ENCODE measurements at places on chromosomes 3 and 15. TPM values are rescaled to one million over a fixed set of nuclear protein-coding genes. Genes with fewer than 3 reads are reported as not detected.

- DNase-seq, result no peak
Measured at GRCh38 chr3:44981751-44982150, 5.7 kb downstream of the EXOSC7 start.

GRCh38 chr15:90497376-90497775 lies 32.3 kb upstream of the CRTC3 start:
- no peak for DNase-seq

DNA sequence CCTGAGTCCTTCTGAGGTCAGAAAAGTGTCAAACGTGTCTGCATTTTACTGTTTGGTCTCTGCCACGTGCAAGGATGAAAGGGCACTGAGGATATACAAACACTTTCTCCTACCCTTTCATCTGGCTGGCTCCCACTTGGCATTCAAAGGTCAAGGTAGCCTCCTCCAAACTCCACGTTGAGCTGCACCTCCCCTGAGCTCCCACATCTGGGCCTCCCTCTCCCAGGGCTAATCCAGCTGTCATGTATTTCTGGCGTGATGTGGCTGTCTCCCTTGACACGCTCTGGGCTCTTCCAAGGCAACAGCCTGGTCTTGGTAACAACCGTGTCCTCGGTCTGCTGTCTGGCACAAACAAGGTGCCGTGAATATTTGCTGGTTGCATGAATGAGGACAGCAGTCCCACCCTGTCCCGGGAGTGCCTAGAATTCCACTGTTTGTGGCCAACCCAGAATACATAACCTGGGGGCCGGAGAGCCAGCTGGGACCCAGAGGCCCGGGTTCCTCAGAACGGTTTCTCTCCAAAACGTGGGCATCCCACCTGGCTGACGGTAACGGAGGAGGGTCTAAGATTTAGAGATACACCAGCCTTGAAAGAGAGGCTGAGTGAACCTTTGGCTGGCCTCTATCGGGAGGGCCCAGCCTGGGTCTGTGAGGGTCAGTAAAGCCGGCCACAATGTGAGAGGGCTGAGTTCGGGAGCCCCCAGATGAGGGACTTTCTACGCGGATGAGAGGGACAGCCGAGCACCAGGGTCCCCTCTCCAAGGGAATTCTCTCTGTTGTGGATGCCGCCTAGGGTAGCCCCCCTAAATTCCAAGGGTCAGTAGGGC lies 767 bp downstream of the GLT8D1 start:
- DNase-seq, result peak; percentile 80

- no peak for DNase-seq
Measured at GRCh38 chr3:169659820-169660674, 3.5 kb downstream of the MECOM start.

GRCh38 chr3:45321607-45322391 lies 66.6 kb upstream of the LARS2 start:
- DNase-seq, result peak; percentile 15

- no peak for DNase-seq
Measured at GRCh38 chr3:82132210-82133069, 371.0 kb upstream of the GBE1 start.

- DNase-seq, result no peak
Measured at GRCh38 chr15:94086341-94086740, 145.0 kb upstream of the MCTP2 start.

GRCh38 chr15:44188795-44189194 lies 6.3 kb downstream of the FRMD5 start:
- DNase-seq, result no peak

DNA sequence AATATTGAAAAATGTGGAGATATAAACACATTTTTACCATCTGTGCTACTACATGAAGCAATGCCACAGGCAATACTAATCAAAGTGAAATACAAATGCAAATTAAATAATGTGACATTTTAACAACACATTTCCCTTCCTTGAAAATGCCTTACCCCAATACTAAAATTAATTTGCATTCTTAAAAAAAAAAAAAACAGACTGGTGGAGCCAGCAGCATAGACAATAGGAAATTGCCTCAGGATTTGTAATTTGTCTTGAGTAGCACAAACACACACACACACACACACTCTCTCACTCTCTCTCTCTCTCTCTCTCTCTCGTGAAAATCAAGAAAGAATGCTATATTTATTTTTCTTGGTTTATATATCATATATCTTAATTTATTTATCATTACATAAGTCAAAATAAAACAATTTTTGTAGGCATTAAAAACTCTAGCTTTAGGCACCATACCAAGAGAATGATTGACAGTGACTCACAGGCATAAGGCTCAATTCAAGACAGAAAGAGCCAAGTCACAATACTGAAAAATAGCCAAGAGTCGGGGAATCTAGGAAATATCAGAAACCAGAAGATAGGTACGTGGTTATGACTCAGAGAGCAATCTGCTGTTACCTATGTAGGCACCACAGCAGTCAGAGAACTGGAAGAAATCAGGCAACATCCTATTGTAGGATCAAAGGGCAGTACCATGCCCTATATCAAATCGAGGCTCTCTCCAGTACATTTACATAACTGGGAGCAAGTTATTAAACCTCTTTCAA lies 23.0 kb downstream of the SUCNR1 start:
- DNase-seq, result no peak

- DNase-seq, result no peak
Measured at GRCh38 chr3:16512435-16513140, 911 bp downstream of the RFTN1 start.

DNA sequence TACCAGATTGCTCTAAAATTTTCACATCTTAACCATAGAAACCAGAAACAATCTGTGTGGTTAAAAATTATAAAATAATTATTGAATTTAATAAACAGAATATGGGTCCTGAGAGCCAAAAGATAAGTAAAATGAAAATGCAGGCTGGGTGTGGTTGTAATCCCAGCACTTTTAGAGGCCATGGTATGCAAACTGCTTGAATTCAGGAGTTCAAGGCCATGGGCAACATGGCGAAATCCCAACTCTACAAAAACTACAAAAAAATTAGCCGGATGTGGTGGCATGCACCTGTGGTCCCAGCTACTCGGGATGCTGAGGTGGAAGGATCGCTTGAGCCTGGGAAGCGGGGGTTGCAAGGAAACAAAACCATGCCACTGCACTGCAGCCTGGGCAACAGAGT lies 236.1 kb downstream of the STAG1 start:
- DNase-seq, result no peak

DNA sequence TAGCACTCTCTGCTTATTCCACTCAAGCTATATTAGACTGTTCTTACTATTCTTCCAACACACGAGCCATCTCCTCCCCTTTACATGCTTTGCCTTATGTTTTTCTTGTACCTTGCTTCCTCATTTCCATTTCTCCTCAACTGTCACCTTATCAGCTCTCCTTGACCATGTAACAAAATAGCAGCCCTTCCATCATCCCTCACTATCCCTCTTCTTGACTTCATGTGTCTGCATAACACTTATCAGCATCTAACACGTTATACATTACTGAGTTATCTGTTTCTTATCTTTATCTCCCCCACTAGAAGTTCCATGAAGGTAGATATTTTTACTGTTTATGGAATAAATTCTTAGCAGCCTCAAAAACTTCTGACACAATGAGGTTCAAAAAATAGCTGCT lies 45.3 kb downstream of the TRPM7 start:
- no peak for DNase-seq

- DNase-seq, result peak; percentile 9
Measured at GRCh38 chr3:25021816-25022215, 406.2 kb upstream of the RARB start.

- no peak for DNase-seq
Measured at GRCh38 chr3:171511450-171511849, 51.2 kb upstream of the TNIK start.

DNA sequence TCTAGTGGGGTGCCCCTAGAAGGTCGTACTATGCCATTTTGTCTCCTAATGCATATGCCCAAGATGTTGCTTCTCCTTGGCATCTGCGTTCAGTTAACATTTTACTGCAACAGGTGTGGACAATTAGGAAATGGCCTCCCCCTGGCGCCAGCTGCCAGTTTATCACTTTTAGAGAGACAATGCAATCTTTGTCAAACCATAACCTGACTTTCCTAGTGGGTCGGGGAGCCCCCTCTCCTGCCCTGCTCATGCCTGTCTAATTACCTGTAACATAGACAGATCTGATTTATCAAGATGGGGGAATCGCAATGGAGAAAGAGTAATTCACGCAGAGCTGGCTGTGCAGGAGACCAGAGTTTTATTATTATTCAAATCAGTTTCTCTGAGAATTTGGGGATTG lies 353.7 kb upstream of the SGO1 start:
- DNase-seq, result no peak

DNA sequence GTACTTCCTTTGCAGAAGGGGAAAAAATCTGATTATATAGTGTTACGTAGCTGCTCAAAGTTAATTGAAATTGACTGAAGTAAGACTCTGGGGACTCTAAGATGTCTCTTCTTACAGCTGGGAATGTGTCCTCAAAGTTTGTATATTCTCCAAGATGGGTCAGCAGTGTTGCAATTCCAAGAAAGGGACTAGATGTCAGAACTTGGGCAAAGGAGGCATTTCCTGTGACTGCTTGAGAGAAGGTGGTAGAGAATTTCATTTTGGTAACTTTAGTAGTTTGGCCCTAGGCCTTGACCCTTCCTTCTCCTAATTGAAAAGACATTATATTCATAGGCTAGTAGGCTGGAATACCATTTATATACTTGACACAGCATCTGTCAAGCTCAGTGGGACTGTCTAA lies 33.9 kb downstream of the PTPRG start:
- no peak for DNase-seq

- DNase-seq, result no peak
Measured at GRCh38 chr3:50340448-50341329, at the start of gene RASSF1. Gene RASSF1 (minus strand): TSS chr3:50340836. CDS start chr3:50340805, 31 bp downstream.

DNA sequence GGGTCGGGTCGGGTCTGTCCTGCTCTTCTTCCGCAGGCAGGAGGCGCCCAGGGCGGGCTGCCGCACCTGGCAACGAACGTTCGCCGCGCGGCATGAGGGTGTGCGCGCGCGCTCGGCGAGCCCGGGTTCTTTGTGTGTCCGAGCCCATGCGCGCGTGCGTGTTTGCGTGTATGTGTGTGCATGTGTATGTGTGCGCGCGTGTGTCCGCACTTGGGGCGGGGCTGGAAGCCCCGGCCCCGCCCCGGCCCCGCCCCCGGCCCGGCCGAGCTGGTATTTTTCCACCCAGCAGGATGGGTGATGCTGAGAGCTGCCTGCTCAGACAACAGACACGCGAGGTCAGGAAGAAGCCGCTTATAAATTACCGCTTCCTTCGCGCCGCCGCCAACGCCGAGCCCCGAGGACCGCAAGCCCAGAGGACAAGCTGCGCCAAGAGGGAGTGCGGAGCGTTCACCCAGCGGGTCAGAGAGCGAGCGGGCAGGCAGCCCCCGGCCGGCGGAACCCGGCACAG lies at the start of gene SLC6A6:
Gene SLC6A6 (plus strand): TSS at position 303 of the 508 bp plus-strand sequence. CDS start 41,029 bp downstream, outside the sequence.
- DNase-seq, result peak; percentile 93

DNA sequence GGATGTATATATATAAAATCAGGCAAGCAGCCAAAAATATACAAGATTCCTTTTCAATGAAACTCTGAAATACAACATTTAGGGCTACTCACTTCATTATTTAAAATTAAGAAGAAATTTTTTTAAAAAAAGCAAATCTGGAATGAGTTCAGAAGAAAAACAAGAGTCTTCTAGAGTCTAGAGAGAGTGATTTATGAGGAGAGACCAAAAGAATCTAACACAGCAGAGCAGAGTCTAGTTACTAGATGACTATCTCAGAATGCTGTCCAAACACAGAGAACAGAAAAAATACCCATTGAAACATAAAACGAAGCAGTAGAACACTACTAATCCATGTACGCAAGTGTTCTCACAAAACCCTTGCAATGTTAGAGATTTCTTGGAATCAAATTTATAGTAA lies 275.2 kb upstream of the CBLB start:
- no peak for DNase-seq

- no peak for DNase-seq
Measured at GRCh38 chr15:98844261-98844660, 163.3 kb downstream of the PGPEP1L start.

DNA sequence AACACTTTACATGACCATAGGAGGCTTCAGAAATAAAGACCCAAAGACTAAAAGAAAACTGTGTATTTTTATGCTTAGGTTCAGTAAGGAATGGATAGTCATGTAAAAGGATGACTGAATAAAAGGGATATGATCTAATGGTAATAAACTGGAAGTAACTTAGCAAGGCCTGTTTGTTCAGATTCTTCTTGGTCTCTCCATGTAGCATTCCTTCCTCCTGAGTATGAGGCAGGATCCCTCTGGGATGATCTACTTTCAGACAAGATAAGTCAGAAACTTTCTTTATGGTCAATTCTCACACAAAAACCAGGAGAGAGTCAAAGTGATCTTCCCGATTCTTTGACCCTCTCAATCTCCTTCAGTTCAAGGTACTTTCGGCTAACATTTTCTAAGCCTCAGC lies 340.8 kb upstream of the DCBLD2 start:
- DNase-seq, result no peak

- peak; percentile 49 for DNase-seq
Measured at GRCh38 chr15:52136442-52136980, 23.9 kb upstream of the BCL2L10 start.

DNA sequence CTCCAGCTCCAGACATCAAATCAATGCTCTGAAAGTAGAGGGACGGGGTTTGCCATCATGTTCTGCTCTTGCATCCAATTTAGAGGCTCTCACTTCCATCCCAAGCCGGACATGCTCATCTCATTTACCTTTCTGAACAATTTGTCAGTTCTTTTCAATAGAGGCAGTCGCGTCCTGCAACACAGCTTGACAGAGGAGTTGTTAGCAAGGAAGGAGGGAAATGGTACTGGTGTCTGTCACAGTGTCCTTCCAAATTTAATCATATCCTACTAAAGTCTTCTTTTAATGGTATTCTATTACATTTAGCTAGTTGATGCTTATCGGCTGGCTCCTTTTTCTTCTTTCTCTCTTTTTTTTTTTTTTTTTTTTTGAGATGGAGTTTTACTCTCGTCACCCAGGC lies 45.6 kb downstream of the HHLA2 start:
- no peak for DNase-seq

- peak; percentile 35 for DNase-seq
Measured at GRCh38 chr3:98982351-98982750, 80.9 kb upstream of the DCBLD2 start.

DNA sequence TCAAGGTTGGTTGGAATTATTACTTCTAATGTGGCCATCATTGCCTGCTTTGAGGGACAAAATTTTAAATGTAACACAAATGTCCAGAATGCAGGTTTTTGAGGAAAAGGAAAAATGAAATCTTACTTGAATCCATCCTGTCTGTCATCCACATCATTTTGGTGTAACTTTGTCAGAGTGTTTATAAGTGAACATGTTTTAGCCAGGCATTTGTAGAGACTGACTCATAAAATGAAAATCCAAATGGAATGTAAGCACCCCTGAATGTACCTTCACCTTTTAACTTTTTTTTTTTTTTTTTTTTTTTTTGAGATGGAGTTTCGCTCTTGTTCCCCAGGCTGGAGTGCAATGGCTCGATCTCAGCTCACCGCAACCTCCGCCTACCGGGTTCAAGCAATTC lies 141.8 kb upstream of the BNIP2 start:
- no peak for DNase-seq

The ACAN gene
- 0.05 TPM for total RNA-seq

The KBTBD13 gene
- total RNA-seq, result 0.13 TPM

The HYAL1 gene
- 0.26 TPM for total RNA-seq

The CCR3 gene
- not detected for total RNA-seq

The KLHL24 gene
- 154 TPM for total RNA-seq

The CYB561D2 gene
- total RNA-seq, result 25.2 TPM

The CPA3 gene
- 1.3 TPM for total RNA-seq

The IQSEC1 gene
- total RNA-seq, result 15.6 TPM

The KBTBD12 gene
- 0.05 TPM for total RNA-seq

The CLDN11 gene
- not detected for total RNA-seq

The ZKSCAN7 gene
- 8.8 TPM for total RNA-seq

The TM4SF18 gene
- not detected for total RNA-seq

All from myocyte (in vitro differentiated cells).